ENCODE measurements at places on chromosomes 1 and 21.

DNA sequence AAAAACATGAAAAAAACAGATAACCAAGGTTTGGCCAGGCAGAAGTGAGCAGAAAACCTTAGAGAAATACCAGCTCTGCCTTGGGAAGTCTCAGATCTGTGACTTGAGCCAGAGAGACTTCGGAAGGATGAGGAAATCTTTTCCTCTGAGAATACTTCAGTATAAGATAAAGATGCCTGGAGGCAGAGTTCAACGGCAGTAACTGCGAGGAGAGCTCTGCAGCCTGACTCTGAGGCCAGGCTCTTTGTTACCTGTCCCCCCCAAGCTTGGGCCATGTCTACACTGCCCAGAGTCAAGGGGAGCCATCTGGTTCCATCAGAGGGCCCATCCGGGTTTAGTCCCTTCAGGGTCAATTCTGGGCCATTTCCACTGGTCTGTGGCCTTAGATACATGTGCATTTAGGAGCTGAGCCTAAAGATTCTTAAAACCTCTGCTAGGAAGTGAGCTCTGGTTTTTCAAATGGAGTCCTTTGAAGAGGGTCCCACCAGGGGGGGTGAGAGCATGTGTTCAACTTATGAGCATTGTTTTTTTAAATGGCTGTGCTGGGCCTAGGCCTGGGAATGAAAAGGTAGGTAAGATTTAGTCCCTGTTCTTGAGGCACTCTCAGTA is 8.7 kb downstream of the KIRREL1 start:
- peak; percentile 34 for DNase-seq

GRCh38 chr1:181685211-181685610 is 201.9 kb downstream of the CACNA1E start:
- DNase-seq: no peak

DNA sequence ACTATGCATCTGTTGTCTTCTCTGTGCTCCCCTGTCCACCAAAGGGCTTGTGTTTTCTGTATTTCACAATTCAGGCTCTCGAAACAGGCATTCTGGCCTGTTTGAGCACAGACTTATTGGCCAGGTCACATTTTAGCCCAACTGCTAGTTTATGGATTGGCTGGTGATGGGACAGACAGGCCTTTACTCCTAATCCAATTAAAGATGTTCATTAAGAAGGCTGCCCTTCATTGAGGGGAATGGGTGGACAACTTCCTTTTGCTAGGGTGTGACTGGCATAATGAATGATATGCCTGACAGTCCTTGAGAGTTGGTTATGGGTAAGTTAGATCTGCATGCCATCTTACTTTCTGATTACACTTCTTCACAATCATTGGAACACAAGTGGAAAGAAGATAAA is 86.4 kb downstream of the LTN1 start:
- DNase-seq: peak; percentile 30

- no peak for DNase-seq
Observed at GRCh38 chr1:201253906-201254624, 29.2 kb upstream of the PKP1 start.

DNA sequence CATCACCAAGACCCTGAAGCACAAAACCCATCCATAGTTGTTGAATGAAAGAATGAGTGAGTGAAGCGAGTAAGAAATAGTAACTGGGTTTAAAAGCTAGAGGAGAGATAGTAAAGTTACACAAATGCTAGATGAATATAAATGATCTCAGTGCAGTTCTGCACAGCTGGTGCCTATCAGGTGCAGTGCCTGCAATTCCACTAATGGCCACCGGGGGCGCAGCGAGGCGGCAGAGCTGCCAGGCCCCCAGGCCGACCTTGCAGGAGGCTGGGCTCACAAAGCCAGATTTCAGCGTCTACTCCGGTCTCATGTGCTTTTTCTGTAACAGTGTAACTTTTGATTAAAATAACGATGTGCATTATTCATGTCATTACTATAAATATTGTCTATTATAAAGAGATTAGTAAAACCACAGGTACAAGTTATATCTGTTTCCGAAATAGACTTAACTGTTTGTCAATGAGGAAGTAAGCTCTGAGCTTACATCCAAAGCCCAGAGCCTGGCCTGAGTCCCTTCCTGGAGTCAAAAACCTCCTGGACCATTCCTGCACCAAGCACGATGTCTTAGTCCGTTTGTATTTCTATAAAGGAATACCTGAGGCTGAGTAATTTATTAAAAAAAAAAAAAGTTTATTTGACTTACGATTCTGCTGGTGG is 477.6 kb downstream of the NPHP4 start:
- peak; percentile 79 for DNase-seq

- peak; percentile 87 for DNase-seq
Observed at GRCh38 chr1:204578867-204579664, 62.9 kb downstream of the MDM4 start.

GRCh38 chr1:3610527-3611169 is 660 bp downstream of the MEGF6 start:
- peak; percentile 25 for DNase-seq

DNA sequence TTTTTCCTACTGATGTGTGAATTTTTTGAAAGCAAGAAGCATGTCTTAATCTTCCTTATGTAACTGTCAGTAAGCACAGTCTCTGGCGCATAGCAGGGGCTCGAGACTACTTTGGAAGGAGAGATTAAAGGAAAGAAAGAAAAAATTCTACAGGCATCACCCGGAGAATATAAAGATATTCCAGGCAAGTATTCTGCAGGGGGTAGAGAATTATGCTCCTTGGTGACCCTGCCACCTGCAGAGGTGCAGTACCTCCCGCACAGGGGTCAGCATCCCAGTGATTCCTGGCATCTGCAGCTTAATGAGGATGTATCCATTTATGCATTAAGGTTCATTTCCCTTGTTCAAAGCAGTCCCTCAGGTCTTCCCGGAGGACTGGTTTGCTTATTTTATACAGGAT is 87.6 kb upstream of the WLS start:
- no peak for DNase-seq

DNA sequence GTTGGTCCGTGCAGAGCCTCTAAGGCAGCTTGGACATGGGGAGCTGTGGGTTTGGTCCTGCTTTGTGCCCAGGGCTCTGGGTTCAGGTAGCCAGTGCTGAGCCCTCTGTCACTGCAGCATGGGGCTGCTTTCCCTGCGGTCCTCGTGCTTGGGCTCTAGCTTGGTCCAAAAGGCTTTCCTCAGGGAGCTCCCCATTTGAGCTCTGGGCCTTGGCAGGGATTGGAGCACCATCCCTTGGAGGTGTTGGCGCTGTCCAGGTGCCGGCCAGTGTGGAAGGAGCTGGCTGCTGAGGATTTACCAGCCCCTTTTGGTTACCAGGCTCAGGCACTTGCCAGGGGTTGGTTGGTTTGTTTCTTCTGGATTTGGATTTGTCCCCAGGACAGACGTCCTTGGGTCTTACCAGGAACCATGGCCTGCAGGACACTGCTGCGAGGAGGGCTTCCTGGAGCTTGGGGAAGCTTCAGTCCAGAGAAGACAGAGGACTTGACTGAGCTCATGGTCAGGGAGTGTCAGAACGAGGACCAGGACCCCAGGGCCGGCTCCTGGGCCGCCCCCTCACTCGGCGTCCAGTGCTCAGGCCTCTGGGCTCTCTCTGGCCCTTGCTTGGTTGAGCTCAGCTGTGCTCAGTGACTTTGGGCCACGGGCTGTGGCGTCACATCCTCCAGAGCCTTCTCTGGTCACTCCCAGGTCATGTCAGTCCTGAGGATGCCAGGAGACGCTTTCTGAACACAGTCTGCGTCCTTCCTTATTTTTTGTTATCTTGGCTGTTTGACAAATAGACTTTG is 224.7 kb downstream of the CAMTA1 start:
- no peak for DNase-seq

- DNase-seq: no peak
Observed at GRCh38 chr1:119687434-119688079, 24.2 kb upstream of the PHGDH start.

DNA sequence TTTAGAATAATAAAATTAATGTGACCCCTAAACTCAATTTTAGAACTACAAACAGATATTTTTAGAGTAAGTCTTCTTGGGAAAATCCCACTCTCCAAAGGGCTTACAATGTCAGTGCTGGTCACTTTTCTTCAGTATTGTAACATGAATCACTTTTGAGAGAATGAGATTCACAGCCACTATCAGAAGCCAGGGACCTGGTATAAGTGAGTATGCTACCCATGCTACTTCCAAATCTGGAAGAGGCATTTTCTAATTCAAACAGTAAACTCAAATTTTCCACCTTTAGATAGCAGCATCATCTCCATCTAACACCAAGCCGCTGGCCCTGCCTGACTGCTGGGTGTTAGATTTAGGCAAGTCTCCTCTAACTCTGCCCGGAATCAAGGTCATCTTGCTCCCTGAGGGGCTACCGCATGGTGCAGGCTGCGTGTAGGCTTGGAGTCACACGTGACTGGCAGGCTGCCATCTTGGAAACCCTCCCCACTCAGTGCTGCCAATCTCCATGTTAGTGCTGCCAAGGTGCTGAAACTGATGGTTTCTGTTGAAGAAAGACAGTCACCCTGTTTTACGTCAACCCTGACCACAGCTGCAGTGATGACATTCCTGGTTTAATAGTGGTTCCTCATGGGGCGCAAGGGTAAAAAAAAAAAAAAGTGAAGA is 882.9 kb upstream of the B3GALT2 start:
- no peak for DNase-seq

GRCh38 chr21:32544697-32545096 is 40.6 kb downstream of the TCP10L start:
- DNase-seq: no peak

DNA sequence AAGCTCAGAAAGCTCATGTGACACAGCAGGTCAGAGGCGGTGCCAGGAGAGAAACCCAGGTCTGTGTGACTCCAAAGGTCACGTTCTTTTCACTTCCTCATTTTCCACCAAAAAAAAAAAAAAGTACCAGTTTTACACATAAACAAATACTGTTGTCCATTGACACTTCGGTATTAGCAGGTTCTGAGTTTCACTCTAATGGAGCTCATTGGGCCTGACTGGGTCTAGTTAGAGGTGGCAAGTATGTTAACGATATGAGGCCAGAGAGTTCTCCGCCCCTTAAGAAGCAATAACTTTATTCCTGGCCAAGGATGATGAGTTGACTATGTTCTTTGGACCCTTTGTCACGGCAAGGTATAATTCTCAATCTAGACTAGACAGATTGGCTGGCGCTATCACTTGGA is 30.0 kb upstream of the SDE2 start:
- no peak for DNase-seq

GRCh38 chr1:12184008-12184681 is 17.4 kb downstream of the TNFRSF1B start:
- no peak for DNase-seq

DNA sequence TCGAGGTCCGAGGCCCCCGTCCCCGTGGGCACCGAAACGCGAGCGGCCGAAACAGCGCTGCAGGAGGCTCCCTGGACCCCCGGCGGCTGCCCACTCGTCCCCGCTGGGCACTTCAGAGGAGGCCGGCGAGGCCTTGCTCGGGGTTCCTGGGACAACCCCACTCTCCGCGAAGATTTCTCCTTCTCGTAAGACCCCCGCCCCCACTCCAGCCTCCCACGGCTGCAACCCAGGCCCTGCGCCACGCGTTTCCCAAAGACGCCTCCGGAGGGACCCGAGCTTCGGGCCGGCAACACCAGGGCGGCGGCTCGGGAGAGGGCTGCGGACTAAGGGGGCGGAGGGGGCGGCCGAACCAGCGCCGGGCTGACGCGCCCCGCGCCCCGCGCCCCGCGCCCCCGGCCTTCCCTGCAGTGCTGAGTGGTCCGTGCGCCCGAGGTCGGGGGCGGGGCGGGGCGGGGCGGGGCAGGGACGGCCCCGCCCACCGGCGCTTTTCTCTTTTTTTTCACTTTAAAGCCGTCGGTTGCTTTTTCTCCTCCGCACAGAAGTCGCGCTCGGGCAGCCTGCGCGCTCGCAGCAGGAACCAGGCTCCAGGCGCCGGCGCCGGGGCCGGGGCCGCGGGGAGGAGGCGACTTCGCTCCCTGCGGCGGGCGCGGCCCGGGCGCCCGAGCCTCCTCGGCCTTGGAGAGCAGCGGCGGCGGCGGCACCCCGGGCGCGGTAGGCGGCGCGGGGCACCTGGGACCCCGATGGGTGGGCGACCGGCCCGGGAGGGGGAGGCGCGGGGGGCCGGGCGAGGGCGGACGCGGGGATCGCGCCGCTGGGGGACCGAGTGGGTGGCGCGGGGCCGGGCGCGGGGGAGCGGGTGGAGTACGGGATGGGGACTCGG is at the start of gene SPSB1:
TSS of gene SPSB1 (plus strand) at position 534 of the 880 bp plus-strand sequence. CDS start 62,998 bp downstream, outside the sequence.
- DNase-seq: peak; percentile 88

DNA sequence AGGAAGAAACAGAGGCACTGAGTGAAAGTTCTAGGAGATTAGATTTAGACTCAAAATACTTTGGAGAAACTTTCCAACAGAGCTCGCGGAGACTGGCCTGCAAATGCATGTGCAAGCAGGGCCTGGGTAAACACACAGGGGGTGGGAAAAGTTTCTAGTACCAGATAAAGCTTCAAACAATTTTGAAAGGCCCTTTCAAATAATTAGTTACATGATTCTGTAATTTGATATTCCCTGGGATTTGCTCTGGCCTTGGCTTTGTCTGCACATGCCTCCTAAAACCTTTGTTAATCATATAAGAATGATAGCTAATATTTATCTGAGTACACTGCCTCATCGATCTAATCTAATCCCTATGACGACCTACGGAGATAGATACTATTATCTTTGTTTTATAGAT is 31.3 kb downstream of the VTCN1 start:
- peak; percentile 80 for DNase-seq

- DNase-seq: no peak
Observed at GRCh38 chr1:155526356-155526755, 36.2 kb downstream of the ASH1L start.

DNA sequence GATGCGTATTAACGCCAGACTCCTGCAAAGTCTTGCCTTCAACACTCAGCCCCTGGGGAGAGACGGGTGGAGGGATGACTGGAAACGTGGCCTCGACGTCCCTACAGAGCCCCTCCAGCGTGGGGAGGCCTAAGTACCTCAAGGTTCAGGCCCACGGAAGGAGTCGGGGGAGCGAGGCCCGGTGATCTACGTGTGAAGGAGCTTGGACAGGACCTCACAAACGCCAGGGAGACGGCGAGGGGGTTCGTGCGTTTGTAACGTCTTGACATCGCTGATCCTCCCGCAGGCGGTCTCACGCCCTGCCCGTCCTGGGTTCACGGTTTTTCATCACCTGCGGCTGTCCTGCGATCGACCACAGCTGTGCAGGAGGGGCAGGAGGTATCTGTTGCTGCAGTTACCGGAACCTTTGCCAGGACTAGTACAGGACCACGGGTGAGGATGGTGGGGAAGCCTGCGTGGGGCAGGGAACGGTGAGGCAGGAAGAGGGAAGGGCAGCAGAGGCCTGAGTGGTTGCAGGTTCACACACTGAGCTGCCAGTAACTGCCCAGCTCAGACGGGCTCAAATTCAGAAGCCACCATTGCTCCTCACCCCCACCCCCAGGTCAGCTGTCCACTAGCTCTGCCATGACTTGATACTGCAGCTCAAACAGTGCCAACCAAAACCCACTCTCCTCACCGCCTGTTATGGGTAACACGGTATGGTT is 889 bp upstream of the CCNL2 start:
- DNase-seq: peak; percentile 75
